SK-N-MC (cell line): ENCODE measurements at places on chromosomes 3 and 15.

DNA sequence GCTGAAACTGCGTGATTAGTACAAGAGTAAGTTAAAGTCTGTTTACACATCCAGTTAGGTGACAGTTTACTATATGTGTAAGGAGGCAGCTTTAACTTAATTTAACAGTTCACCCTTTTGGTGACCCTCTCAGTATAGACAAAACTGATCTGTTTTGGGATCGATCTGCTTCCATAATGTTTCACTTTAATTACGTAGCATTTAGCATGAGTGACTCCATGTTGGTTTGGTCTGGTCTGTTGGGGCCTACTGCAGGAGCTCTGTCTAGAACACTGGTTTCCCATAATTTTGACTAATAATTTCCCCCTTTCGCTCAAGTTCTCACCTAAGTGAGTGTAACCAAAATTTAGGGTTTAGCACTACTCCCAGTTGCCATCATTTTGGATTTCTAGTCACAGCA is 6.4 kb upstream of the SECISBP2L start:
- DNase-seq = no peak

DNA sequence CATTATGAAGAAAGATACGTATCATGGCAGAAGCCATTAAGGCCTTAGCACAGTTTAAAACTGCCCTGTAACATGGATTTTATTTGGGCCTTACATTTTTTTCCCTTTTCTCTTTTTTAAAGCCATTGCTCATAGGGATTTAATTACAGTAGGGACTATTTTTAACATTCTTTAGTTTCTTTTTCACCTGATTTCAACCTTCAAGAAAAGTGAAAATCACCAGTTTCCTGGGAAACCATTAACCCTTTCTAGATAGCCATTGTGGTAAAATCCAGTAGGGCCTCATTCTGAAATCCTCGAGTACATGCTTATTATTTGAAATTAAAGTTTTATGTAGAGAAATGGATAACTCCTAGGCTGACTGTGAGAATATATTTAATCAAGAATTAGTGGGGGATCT is 3.1 kb downstream of the SPRED1 start:
- no peak for DNase-seq

DNA sequence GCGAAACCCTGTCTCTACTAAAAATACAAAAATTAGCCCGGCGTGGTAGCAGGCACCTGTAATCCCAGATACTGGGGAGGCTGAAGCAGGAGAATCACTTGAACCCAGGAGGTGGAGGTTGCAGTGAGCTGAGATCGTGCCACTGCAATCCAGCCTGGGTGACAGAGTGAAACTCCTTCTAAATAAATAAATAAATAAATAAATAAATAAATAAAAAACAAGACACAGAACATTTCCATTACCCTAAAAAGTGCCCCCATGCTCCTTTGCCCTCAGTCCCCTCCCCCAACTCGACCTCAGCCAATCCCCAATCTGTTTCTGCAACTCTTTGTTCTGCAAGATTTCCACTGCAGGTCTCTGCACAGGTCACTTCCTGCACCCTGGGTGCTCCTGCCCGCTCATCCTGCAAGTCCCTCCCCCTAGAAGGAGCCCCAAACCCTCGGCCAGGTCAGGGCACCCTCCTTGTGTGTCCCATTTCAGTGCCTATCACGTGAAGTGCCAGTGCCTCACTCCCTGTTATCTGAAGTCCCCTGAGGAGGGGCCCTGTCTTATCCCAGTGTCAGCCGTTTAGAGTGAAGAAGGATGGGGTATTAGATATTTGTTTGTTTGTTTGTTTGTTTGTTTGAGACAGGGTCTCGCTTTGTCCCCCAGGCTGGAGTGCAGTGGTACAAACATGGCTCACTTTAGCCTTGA is 1.1 kb downstream of the FAM240A start:
- no peak for DNase-seq

GRCh38 chr15:35751413-35752133 is 205.6 kb upstream of the DPH6 start:
- peak; percentile 63 for DNase-seq

DNA sequence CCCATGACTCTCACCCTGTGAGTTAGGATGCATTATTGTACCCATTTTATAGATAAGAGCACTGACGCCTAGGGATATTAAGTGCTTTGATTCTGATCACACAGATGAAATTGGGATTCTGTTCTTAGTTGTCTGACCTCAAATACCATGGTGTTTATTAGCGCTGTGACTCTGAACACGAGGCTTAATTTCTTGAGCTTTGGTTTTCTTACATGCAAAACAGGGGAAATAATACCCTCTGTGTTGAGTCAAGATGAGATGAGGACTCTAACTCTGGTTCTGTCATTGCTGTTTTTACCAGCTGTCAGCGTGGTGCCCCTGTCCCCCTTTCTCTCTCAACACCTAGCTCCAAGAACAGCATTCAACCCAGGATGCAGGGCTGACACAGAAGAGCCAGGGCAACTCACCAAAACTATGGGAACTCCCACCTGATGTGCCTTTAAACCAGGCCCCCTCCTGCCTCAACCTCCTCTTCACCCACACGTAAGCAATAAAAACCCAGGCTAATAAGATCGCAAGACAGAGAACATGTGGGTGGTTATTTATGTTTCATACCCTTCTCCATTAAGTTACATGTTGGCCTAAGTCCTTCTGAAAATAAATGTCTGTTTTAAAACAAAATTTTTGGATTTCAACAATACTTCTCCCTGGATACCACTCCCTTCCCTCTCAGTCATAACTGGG is 100.1 kb upstream of the SPATA12 start:
- no peak for DNase-seq

- DNase-seq = no peak
Observed at GRCh38 chr15:95894407-95894956, 436.0 kb upstream of the NR2F2 start.

- DNase-seq = no peak
Observed at GRCh38 chr3:24259901-24260512, 234.6 kb downstream of the THRB start.

- no peak for DNase-seq
Observed at GRCh38 chr3:16528106-16528505, 14.6 kb upstream of the RFTN1 start.

DNA sequence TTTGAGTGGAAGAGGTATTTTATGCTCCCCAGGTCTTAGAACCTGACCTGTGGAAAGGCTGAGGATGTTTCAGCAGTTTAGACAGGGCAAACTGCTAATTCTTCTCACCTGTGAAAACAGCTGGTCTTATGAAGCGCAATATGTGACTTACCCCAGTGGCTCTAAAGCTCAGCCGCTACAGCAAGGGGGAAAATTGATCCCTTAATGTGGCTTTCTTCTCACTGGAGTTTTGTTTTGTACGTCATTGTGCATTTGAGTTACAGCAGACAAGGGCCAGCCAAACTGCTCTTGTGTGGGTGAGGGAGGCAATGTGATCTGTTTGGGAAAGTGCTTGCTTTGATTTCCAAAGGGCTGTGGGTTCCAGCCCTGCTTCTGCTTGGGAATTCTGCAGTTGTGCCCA is 293.4 kb upstream of the LRRFIP2 start:
- DNase-seq = no peak

GRCh38 chr15:44769521-44769920 is 33.2 kb downstream of the TRIM69 start:
- DNase-seq = peak; percentile 35

- DNase-seq = no peak
Observed at GRCh38 chr3:44926172-44926571, 49.8 kb downstream of the ZDHHC3 start.

DNA sequence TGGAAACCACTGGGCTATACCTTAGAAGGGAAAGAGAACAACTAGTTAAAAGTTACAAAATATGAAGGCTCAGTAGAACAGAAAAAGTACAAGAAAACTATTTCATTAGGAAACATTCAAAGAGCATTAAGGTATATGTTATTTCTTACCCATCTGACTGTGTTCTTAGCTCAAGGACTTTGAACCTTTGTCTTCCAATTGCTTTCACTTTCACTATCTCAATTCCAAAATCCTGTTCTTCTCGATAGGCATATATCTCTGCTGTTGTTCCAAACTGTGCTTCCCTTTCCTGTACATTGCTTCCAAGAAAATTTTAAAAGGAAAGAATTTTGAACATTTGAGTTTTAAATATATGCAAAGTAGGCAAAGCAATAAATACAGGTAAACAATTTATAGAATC is 6.9 kb downstream of the CRBN start:
- no peak for DNase-seq

GRCh38 chr15:57639306-57639705 is 47.6 kb downstream of the MYZAP start:
- DNase-seq = no peak

DNA sequence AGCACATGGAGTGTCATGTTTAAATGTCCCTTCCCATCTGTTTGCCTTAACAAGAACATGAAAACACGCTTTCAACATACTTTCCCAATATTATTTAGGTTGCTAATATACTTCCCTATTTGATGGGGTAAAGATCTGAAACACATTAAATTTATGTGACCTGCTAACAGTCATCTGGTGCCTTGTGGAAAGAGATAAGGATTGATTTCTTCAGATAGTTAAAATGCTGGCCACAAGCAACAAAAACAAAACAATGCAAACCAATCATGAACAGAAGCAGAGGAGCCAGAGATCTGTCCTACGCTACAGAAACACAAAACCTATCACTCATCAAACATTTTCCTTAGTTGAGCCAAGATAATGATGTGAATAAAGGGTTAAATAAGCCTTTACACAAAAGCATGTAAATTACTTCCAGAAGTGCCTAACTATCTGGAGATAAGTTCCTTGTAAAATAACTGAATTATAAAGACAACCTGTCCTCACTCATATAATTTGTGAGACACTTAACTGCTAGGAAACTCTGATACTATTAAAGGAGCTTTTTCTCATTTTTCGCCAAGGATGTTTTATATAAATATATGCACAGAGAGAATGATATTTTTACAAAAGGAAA is 109.9 kb downstream of the NSUN3 start:
- DNase-seq = no peak

- no peak for DNase-seq
Observed at GRCh38 chr3:160567774-160568173, 2.4 kb upstream of the KPNA4 start.
